Stimulated activated CD8-positive, alpha-beta memory T cell treated with anti-CD3 and anti-CD28 coated beads, Interleukin-4, amount 100 ng/mL, for 1 hour (primary cell): ENCODE measurements at places on chromosomes 12 and 14.

GRCh38 chr12:102050660-102051430 lies 10.9 kb downstream of the WASHC3 start:
- no peak for DNase-seq

- DNase-seq = no peak
These were observed 1255.4 kb downstream of the LRFN5 start for GRCh38 chr14:42862114-42862513.

- DNase-seq = no peak
These were observed 677 bp downstream of the TNS2 start for GRCh38 chr12:53050426-53051057.

GRCh38 chr12:92503029-92503931 lies 199.5 kb upstream of the PLEKHG7 start:
- no peak for DNase-seq

- no peak for DNase-seq
These were observed 380.1 kb downstream of the RAD51B start for GRCh38 chr14:68199554-68200151.

DNA sequence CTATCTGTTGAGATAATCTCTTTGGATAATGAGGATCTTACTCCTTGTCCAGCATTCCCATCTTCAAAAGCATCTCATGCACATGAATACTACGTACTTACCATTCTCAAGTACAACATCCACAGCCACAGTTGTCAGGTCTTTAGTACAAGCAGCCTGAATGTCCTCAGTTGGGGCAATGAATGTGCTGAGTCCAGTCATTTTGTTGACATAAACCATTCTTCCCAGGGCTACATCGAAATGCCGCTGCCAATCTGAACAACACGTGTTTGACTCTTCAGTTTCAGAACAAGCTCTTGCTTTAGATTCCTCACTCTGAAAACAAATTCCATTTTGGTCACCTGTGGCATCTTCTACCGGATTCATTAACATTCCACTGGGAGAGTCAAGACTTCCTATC lies 5.0 kb downstream of the MLH3 start:
- DNase-seq = no peak

- DNase-seq = no peak
These were observed 102.2 kb downstream of the ARF6 start for GRCh38 chr14:49994951-49995561.

- no peak for DNase-seq
These were observed 96.3 kb upstream of the EEA1 start for GRCh38 chr12:93025145-93026103.

DNA sequence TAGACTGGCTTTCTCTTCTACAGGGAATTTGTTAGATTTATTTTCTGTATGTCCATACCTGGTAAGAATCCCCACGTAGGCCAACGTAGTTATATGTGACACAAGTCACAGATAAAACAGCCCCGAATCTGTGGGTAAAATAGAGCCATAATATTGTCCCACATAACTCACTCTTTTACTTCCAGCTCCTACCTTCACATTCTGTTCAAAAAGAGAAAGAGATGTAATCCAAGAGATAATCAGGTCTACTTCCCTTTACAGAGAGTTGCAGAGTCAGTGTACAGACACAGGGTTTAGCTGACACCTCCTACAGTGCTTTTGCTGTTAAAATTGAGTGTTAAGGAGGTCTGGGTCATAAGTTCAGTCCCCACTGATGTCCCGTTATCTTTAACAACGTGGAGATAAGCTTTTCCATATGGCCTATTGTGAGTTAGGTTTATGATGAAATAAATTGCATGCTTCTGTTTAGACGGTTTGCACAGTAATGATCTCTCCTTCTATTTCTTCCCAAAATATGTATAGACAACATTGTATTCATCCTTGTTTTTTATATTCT lies 446.5 kb downstream of the ADAMTS20 start:
- no peak for DNase-seq

DNA sequence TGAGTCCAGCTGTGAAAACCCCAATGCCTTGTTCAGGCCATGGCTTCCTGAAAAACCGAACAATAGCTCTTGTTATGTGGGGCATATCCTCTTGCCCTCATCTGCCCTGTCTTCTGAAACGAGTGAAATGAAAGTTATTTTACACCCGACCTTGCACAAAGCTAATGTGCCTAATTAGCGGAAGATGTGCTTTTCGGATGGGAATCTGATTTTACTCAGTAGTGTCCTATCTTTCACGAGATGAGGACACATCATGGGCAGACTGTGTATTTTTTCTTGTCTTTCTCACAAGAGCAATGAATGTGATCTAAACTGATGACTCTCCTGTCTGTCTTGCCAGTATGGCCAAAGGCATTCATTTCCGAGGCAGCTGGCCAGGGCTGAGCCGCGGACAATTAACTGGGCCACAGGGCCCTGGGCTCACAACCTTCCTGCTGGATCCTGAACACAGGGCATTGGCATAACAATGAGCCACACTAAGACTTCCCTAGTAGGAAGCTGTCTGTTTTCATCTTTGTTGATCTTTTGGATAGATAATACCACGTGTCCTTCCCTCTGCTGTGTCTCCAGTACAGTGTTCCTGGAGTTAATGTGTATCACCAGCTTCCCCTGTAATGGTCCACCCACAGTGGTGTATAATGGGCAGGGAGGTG lies 86.0 kb upstream of the HIF1A start:
- DNase-seq = no peak

GRCh38 chr12:666766-667308 lies 3.6 kb upstream of the NINJ2 start:
- no peak for DNase-seq

- DNase-seq = no peak
These were observed 152.7 kb upstream of the KITLG start for GRCh38 chr12:88733008-88733407.
